ENCODE measurements at places on chromosomes 7 and 10.

DNA sequence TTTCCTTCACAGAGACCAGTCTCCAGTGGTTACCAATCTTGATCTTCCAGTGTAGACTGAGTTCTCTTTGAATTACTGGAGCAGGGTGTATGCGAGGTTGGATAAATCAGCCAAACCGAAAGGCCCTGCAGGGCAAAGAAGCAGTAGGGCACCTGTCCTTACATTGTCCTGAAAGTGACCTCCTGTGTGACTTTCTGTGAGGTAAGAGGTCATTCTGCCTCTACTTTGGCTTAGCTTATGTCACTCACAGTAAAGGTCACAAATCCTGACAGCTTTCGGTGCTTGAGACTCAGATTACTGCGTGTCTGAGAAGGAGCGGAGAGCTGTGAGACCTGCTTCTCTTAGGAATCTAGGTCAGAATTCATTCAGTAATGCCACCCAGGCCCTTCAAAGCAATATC is 252.7 kb upstream of the ETV1 start:
- DNase-seq: no peak

GRCh38 chr7:44063547-44063893 is 1.8 kb downstream of the PGAM2 start:
- DNase-seq: no peak

- DNase-seq: no peak
Measured at GRCh38 chr10:86500846-86501245, 20.7 kb downstream of the WAPL start.

GRCh38 chr7:114956702-114957101 is 34.8 kb downstream of the MDFIC start:
- DNase-seq: no peak

DNA sequence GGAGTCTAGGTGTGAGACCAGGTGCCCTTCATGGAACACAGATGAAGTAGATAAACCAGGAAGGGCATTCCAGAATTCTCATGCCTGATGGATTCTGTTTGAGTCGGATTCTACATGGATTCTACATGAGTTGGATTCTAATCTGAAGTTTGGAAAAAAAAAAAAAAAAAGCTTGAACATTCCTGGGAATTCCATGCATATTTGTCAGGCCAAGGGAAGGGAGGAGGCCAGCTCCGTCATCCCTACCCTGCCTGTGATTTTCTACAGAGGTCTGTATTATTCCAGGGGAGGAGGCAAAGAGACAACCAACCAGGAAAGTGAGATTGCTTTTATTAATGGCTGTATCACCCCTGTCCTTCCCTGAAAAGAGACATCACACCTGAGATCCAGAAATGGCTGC is 27.8 kb upstream of the EBLN1 start:
- no peak for DNase-seq

GRCh38 chr10:76119036-76119435 is 687.6 kb downstream of the LRMDA start:
- DNase-seq: no peak

DNA sequence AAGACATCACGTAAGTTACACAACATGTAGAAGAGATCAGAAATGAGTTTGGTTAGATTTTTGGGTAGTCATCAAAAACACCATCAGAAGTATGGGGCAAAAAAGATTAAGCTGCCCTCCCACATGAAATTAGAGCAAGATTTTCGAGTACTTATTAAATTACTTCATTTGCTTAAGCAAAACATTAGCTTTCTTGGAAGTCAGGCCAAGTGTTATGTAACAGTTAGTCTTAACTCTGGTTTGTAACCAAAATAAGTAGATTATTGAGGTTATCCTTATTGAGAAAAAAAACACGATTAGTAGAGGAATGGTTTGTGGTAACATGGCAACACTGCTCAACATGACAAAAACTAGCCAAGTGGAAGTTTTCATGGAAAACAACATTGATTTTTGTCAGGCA is 37.9 kb downstream of the HBP1 start:
- no peak for DNase-seq
